H1 (cell line): ENCODE measurements at places on chromosomes 5 and 9. TPM values are rescaled to one million over a fixed set of nuclear protein-coding genes. Genes with fewer than 3 reads are reported as not detected.

- DNase-seq = no peak
These were observed 310.9 kb downstream of the ACTL7B start for GRCh38 chr9:108544866-108545265.

DNA sequence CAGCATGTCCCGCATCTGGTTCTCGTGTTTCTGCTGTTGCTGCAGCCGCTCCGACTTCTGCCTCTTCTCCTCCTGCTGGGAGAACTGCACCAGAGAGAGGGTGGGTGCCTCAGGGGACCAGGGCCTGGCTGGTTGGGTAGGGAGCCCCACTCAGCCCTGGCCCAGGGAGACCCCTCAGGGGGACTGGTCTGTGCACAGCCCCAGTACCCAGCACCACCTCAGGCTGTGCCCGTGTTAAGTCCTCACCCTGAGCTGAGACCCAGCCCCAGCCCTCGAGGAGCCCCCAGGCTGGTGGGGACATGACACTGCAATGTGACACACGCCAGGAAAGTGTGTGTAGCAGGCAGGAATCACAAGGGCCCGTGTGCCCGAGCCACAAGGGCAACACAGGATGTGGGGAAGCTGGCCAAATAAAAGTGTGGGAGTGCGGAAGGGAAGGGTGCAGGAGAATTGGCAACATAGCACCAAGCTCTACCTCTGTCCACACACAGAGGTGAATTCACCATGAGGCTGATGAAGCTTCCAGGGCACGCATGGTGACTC, 48.2 kb upstream of the FBXW11 start:
- DNase-seq = no peak

The AJM1 gene
- total RNA-seq = 0.86 and 0.97 TPM in 2 replicates

The TRPM6 gene
- total RNA-seq = 0.99 and 1.5 TPM in 2 replicates
